ENCODE measurements at places on chromosomes 2 and 18.

- DNase-seq: no peak
Observed at GRCh38 chr2:174522553-174522952, 35.7 kb upstream of the GPR155 start.

DNA sequence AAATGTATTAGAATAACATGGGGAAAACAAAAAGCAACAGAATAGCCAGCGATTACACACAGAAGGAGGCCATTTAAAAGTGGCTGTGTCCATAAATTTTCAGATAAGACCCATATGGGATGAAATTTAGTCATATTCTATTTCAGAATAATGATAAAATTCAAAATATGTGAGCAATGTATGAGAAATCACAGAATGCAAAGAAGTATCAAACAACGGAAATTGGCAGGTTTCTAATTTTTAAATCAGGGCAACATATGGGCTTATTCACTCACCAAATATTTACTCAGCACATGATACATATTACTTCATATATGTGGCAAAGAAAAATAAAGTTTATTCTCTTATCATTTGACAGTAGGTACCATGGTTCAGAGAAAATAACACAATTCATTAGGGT is 208.5 kb downstream of the GRB14 start:
- DNase-seq: no peak

GRCh38 chr18:48627216-48627615 is 88.4 kb downstream of the CTIF start:
- no peak for DNase-seq

DNA sequence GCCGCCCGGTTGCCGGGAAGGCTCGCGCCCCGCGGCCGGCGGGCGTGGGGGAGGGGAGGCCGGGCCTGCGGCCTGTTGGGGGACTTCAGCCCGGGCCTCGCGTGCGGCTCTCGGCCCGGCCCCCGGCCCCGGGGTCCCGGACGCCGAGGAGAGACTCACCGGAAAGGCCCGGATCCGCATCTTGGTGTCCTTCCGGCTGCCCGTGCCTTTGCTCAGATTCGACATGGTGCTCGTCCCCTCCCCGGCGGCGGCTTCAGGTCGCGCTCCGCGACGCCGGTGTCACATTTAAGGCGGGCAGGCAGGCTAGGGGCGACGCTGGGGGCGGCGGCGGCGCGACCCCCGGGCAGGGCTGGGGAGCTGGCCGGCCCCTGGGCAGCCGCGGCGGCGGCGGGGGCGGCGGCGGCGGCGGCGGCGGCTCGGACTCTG is 365 bp downstream of the CUL3 start:
- peak; percentile 74 for DNase-seq

DNA sequence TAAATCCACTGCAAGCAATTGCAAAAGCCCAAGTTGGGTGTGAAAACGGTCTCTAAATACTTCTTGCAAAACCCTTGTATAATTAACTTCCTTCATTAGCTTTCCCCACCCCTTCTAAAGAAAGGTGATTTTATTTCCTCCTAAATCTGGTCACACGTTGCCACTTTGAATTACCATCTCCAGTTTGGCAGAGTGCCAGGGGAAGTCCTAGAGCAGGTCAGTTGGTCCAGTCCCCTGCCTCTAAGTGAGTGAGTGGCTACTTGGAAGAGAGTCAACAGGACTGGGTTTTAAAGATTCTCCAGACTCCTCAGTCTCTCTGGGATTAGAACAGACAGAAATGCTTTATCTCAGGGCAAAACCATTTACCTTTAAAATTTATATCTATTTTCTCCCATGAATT is 18.7 kb upstream of the LYPD6B start:
- DNase-seq: no peak

GRCh38 chr2:197071213-197071612 is 144.7 kb upstream of the PGAP1 start:
- DNase-seq: no peak

Data from Right ventricle myocardium superior (tissue), 1 donor.